Fibroblast of skin of left biceps (primary cell): ENCODE measurements at places on chromosomes 5 and 9.

- DNase-seq: no peak
Observed at GRCh38 chr9:130041648-130042405, 1.2 kb downstream of the FNBP1 start.

DNA sequence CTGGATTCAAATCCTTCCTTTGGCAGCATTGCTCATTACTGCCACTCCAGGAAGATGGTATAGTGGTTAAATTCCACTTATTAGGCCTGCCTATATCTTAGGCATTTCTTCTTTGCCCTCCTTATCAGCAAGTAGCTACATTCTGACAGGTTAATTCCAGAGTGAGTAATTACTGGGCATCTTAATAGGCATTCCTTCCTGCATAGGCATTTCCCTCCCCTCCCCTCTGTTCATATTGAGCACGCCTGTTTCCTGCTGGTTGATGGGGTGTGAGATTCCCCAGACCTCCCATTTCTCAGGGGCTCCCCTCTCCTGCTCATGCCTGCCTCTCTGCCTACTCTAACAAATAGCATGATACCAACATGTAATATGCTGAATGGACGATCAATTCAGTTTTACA is 305.9 kb downstream of the CYLC2 start:
- DNase-seq: no peak

- DNase-seq: no peak
Observed at GRCh38 chr9:80012557-80013330, 441.0 kb downstream of the TLE4 start.

DNA sequence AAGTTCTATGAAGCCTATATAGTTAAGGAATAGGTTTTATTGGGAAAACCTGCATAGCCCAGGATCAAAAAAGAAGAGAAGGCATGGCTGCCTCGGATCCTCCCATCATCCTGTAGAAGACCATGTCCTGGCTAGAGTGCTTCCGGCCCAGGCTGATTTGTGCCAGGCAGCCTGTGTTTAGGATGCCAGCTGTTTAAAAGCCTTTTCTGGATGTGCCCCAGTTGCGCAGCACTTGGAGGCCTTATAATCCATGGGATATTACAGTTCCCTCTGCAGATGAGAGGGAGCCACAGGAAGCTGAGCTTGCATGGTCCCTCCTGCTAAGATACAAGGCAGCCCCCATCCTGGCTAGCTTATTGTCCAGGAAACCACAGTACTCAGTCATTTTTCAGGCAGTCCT is 97.9 kb downstream of the CHSY3 start:
- DNase-seq: no peak

DNA sequence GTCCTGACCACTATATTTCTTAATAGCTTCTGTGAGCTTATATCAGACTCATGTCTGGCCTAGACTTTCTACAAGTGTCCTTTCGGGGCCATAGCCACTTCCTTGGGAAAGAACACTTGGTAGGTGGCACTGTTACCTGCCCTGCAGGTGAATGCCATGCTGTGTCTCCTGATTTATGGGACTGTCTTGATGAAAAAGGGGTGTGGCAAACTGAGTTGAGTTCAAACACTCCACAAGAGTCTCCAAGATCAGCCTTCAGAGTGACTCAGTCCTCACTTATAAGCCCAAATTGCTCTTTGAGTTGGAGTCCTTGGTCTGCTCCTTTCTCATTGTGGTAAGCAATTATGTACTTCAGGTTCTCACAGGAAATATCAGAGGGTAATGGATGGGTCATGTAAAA is 9.9 kb upstream of the ANKHD1 start:
- DNase-seq: no peak
